ENCODE measurements at places on chromosomes 7 and 10.
A peak's percentile ranks its signal among the peaks of the same experiment; 100 is the strongest.

GRCh38 chr7:33806298-33807154 is 98.8 kb upstream of the BMPER start:
- no peak for DNase-seq

GRCh38 chr7:48078470-48078869 is 10.6 kb upstream of the UPP1 start:
- DNase-seq: no peak

DNA sequence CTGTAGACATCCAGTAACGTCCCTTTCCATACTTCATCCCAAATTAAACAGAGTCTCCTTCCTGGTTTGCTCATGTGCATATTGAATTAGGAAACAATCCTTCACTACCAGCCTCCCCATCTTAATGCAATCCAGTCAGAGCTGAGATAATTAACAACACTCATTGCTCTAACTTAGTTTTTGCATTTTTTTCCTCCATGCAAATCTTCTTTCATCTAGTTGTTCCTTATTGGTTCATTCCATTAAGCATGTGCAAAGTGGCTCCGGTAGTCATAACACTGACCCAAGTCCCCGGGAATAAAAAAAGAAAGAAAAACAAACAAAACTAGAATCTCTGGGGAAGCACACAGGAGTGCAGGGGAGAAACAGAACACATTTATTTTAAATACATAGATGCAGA is 1176.1 kb downstream of the GATA3 start:
- no peak for DNase-seq

GRCh38 chr7:48962821-48963505 is 38.6 kb downstream of the CDC14C start:
- DNase-seq: no peak

GRCh38 chr10:118412932-118413331 is 70.8 kb upstream of the FAM204A start:
- no peak for DNase-seq

GRCh38 chr10:130982802-130983201 is 328.7 kb downstream of the TCERG1L start:
- DNase-seq: no peak

GRCh38 chr10:100927266-100927665 is 14.5 kb downstream of the SLF2 start:
- DNase-seq: no peak

GRCh38 chr7:79055722-79056415 is 397.6 kb downstream of the MAGI2 start:
- no peak for DNase-seq

- DNase-seq: no peak
Measured at GRCh38 chr10:102527546-102527945, 23.8 kb downstream of the SUFU start.

DNA sequence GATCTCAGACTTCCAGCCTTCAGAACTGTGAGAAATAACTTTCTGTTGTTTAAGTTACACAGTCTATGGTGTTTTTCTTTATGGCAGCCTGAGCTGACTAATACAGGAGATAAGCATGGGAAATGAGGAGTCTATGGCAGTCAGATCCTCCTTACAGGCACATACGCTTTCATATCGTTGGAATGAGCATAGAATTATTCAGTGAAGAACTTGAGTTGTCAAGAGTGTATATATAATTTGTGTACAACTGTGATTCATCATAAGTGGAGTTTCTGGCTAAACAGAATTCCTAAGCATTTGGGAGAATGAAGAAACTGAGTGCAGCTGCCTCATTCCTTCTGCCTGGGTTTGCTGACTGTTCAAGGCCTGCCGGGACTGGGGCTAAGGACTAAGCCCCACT is 516.7 kb downstream of the ADRA2A start:
- DNase-seq: no peak

DNA sequence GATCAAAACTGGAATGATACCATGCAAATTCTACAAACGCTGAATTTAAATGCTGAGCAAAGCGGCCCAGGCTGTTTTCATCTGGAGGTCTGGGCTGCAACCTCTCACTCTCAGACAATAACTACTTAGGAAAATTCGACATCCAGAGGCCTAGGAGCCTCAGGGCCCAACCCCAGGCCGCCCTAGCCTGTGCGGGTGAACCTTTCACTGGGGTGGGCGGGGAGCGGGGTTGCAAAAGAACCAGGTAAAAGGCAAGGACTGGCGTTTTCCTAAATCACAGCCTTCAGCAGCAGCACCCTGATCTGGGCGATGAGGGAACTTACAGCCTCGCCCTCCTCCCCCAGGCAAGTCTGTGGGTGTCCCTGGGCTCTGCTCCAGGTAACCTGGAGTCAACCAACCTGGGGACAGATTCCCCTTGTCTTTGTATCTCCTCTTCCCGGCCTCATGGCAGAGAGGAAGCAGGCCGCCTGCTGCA is 33.4 kb downstream of the CALML5 start:
- DNase-seq: no peak

DNA sequence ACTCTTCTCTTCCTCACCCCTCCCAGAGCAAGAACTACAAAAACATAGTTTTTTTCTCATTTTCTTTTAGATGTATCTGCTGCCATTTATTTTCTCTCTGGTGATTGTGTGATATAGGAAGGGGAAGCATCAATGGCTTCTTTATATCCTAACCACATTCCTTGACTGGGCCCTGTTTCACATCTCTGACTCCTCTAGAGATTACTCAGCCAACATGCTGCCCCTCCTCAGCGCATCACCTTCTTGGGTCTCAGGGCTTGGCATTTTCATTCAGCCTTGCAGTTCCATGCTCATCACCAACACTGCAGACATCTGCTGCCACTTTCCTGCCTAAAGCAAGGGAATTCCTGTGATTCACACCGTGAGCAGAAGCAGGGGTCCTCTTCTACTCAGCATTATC is 705.5 kb downstream of the AUTS2 start:
- no peak for DNase-seq

DNA sequence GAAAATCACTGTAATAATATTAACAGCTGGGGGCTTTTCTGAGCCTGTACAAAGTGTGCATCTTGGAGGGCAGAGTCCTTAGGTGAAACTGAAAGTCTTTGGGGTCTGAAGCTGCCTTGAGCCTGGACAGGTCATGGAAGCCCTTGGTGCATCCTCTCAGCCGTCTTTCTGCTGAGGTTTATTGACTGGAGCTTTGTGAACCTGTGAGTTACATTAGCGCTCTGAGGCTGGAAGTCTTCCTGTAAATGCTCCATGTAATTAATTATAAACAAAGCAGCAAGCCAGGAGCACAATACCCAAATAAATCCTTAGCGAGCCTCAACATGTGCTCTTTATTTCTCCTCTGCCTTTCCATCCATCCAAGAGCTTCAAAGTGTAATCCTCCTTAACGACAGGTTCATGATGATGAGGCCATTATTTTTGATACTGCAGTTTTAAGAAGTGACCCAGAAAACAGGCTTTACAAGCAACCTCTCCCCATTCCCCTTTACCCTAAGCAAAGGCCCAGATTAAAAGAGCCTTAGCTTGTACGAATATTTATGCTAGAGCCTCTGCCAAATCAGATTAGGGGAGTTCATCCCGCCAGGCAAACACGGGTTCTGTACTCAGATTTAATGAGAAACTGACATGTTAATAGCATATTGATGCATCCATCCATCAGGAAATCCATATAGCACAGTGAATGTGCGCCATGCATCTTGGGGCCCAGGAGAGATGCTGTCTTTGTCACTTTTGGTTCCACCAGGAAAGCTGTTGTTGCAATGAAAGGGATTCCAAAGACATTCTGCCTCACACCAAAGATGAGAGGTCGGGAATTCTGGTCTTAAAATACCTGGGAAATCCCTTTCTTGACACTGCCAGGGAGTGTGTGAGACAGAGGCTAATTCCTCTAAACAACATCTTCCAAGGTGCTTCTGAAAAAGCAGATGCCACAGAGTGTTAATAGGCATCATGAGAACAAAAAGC is 118.1 kb downstream of the ANLN start:
- no peak for DNase-seq

DNA sequence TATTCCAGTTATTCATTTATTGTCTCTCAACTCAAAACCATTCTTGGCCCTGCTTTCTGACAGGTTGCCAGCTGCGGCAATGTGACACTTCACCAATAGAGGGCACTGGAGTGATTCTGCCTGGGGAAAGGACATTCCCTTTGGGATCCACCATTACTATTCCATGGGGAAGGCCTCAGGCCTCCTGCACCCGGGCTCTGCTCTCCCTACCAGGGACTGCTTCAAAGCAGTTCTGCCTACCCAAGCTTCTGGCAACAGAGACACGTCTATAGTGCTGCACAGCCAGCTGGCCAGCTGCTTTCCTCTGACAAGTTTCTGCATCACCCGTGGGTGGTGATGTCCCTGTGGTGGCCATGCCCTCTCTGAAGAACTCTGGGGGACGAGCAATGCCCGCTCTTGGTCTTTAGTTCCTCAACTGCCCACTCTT is 163.8 kb downstream of the ELMO1 start:
- DNase-seq: peak; percentile 11

DNA sequence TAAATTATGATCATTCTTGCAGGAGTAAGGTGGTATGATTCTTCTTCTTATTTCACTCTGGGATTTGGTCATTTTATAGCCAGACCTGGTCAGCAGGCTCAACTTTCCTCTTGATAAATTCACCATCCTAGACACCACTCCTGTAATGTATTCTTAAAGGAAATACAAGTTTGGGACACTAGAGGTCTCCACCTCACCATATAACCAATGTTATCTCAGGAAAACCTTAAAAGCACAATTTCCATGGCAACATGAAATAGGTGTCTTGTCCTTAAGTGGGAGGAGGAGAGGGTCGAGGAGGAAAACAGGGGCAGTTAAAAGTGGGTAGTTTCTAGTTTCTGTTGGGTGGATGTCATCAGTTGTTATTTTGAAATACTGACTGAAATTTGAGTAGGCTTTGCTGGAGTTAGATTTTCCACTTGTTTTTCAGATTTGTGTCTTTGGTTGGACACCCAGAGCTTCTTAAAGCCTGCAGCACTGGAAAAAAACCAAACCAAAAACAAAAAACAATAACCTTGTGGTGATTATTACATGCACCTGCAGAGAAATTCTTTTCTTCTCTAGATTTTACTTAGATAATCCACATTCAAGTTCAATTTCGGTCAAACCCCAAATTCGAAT is 163.1 kb downstream of the PRKCQ start:
- DNase-seq: no peak

DNA sequence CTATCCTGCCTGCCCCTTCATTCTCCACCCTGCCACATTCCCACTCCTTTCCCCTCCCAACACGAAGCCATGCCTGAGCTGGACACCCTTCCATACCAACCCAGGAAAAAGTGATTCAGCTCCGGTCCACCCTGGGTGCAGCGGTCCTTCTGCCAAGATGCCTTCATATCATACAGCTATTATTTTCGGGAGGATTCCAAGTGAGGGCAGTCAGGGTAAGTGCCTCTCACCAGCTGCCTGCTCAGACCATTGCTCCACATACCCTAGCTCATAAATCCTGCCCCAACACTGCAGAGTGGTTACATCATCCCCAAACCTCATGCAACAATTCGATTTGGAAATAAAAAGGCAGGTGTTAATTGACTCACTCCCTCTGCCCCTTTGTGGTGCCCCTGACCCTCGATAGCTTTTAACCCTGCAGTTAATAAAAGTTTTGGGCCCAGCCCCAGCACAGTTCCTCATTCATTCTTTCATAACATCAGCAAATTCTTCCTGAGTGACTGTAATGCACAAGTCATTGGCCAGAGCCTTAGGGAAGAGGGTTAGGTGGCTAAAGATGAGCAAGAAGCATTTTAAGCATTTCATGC is 42.6 kb downstream of the ZNF503 start:
- no peak for DNase-seq

DNA sequence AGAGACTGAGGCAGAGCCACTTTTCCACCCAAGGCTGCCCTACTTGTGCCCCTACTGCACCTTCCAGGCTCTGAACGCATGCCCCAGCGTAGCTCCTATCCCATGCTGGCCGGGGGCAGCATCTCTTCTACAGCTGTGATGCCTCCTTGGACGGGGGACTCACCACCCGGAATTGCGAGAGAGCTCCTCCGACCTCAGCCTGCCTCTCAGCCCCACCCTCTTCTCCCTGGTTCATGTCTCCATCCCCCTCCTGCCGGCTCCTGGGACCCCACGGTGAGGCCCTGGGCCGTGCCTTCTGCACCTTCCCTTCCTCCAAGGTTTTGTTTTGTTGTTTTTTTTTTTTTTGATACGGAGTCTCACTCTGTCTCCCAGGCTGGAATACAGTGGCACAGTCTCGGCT is 112.4 kb downstream of the MICALL2 start:
- DNase-seq: no peak

DNA sequence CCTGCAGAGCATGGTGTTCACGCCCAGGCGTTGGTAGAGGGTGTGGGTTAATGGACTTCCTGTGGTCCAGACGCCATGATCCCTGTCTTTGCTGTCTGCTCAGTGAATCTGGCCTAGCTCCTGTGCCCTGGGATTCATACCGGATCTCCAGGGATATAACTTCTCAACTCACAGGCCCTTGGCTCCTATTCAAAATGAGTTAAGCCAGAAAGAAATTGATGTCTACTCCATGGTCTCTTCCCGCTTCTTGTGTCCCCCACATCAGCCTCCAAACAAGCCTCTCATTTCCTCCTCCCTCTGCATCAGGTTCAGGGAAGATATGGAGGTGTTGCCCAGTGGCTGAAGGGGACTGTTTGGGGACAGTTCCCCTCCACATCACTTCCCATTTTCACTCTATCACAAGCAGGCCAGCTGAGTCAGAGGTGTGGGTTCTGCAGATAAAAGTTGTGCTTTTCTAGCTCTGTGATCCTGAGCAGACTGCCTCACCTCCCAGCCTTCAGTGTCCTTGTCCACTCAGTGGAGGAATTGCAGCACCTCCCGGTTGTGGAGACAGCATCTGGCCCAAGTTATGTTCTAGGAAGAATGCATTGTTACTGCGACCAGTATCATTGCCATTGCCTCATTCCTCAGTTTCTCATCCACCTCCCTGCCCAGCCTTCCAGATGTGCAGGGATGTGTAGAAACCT is 22.5 kb downstream of the AKR1E2 start:
- no peak for DNase-seq

All from stimulated activated CD8-positive, alpha-beta memory T cell treated with anti-CD3 and anti-CD28 coated beads, Interleukin-4, amount 100 ng/mL, for 24 hours (primary cell).